Hematopoietic multipotent progenitor cell (in vitro differentiated cells): ENCODE measurements at places on chromosomes 3 and 15. TPM values are rescaled to one million over a fixed set of nuclear protein-coding genes. Genes with fewer than 3 reads are reported as not detected.

The MUC13 gene
- total RNA-seq = not detected

GRCh38 chr3:52147804-52148203 lies 6.4 kb downstream of the POC1A start:
- DNase-seq = no peak

- DNase-seq = no peak
Measured at GRCh38 chr3:126858887-126859286, 124.0 kb upstream of the PLXNA1 start.

The IQCF5 gene
- total RNA-seq = 0.27 TPM

GRCh38 chr15:55257938-55258337 lies 31.7 kb downstream of the RAB27A start:
- no peak for DNase-seq

The ANKUB1 gene
- total RNA-seq = not detected

The PAQR5 gene
- 0.27 TPM for total RNA-seq
